ENCODE measurements at places on chromosomes 6 and 20.

GRCh38 chr20:59194023-59194935 is 30.7 kb downstream of the ZNF831 start:
- no peak for DNase-seq

DNA sequence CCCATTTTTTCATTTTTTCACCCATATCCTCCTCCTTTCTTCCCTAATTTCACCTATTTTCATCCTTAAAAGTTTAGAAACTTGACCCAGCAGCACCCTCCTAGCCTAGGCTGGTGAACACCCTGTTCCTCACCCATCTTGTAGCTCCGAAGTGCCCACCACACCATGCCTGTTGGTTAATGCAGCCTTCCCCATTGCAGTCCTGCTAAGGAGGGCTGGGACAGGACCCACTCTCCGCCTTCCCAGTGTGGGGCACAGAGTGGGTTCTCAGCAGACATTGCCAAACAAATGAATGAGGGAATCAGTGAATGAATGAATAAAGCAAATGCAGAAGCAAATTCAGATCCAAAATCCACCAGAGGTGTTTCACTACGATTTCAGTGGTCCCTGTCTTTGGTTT is 45.7 kb downstream of the CTCFL start:
- no peak for DNase-seq

- no peak for DNase-seq
Measured at GRCh38 chr6:108635505-108636226, 74.9 kb downstream of the FOXO3 start.

GRCh38 chr6:160249671-160250070 is 8.9 kb downstream of the SLC22A2 start:
- no peak for DNase-seq
